Lung microvascular endothelial cell (primary cell): ENCODE measurements at places on chromosomes 11 and 22.

DNA sequence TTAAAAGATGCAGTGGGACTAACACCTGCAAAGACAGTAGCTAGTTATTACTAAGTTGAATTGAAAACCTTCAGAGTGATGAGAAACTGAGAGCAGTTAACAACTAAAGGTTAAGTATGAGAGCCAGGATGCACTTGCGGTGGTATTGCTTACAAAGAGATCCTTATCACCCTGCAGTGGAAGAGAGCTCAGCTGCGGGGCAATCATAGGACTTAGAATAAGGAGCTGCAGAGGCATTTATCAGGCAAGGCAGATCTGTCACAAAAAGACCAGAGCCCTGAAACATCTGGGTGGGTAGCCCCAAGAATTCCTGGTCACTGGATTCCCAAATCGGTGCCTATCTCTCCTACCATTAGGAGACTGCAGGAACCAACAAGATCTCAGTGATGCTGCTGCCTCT lies 34.3 kb upstream of the CFAP300 start:
- peak; percentile 27 for DNase-seq

DNA sequence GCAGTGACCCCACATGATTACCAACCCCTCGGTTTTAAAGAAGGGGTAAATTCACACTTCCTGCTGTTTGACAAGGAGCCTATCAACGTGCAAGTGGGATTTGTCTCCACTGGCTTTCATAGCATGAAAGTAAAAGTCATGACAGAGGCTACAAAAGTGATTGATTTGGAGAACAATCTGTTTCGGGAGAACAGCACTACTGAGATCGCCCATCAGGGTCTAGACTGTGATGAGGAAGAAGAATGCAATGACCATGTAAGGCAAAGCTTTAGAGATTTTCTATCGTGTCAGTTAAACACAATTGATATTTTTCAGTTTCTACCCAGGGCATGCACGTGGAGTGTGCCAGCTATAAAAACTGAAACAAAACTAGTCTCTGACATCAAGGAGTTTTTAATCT lies 41.7 kb downstream of the HORMAD2 start:
- no peak for DNase-seq

DNA sequence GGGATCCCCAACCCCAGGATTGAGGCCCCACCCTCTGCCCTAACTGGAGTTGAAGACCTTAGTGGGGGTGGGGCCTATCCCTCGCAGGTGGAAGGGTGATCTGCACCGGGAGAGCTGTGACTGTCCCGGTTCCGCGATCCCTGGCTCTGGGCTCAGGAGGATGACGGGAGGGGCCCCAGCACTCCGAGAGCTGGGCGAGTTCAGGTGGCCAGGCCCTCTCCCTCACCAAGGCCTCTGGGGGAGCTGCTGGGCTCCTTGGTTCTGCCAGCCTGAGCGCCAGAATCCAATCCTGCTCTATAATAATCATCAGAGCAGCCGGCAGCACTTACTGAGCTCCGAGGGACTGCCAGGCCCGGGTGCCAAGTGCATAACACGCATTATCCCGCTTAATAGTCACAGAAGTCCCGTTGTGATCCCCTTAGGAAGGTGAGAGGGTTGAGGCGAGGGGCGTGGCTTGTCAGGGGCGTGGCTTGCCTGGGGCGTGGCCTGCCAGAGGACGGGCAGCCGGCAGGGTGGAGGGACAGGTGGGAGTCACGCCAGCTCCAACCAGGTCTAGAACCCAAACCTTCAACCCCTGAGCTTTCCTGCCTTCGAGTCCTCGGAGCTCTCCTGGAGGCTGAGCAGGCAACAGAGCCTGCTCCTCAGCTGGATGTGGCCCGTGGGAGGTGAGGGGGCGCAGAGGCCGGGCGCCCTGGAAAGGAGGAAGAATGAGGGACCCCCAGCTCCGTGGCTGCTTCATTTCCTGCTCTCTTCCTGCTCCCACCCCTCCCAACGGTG lies 7.3 kb upstream of the SYT7 start:
- DNase-seq: no peak

DNA sequence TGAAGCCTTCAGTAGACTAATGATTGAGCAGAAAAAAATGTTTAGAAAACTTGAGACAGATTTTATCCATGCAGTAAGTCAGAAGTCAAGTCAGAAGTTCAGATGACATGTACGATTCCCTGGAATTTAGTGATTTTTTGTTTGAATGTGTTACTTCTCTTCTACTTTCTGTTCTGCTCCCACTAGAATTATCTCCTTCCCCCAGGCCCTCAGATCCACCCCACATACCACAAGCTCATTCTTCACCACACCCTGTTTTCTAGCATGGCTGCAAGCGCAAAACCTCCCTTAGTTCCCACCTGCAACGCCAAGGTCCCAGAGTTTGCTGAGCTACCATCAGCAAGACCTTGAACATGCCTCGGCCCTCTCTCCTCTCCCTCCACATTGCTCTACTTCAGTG lies 64.1 kb downstream of the KCNJ1 start:
- no peak for DNase-seq

DNA sequence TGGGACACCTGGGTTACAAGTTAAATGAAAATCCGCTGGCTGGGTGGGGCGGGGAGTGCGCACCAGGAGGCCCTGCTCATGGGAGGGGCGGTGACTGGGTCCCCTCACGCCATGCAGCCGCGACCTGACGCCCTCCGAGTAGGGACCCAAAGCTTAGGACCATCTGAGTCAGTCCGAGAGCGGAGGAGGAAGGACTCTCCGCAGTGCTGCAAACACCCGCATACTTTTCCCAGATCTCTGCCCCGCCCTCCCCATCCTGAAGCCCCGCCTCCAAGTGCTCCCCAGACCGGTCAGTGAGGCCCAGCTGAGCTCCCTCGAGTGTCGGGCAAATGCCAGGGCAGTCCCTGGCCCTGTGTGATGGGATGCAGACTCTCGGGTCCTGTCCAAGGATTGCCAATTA lies 6.6 kb upstream of the FLI1 start:
- DNase-seq: no peak

GRCh38 chr11:4727171-4727570 lies 22.6 kb downstream of the MMP26 start:
- DNase-seq: no peak
